ENCODE measurements at places on chromosomes 4 and X.
A peak's percentile ranks its signal among the peaks of the same experiment; 100 is the strongest.

GRCh38 chrX:13369256-13370030 is 49.6 kb upstream of the ATXN3L start:
- H3K27ac ChIP-seq: no peak overlapping the region
- no peaks in the 10 kb centered on the region for H3K36me3 ChIP-seq
- no peak overlapping the region for H3K4me3 ChIP-seq
- H3K27me3 ChIP-seq: no peaks in the 10 kb centered on the region
- no peak for DNase-seq

- H3K36me3 ChIP-seq: no peaks in the 10 kb centered on the region
- no peak overlapping the region for H3K27ac ChIP-seq
- H3K4me1 ChIP-seq: no peaks in the 10 kb centered on the region
- DNase-seq: no peak
- H3K27me3 ChIP-seq: no peaks in the 10 kb centered on the region
These were observed 7.7 kb upstream of the ADGRL3 start for GRCh38 chr4:61192392-61192791.

- no peaks in the 10 kb centered on the region for H3K4me1 ChIP-seq
- peak; percentile 20 for DNase-seq
- no peaks in the 10 kb centered on the region for H3K36me3 ChIP-seq
- H3K4me3 ChIP-seq: no peak overlapping the region
- no peak overlapping the region for H3K27ac ChIP-seq
- no peaks in the 10 kb centered on the region for H3K27me3 ChIP-seq
These were observed 92.1 kb downstream of the MAMLD1 start for GRCh38 chrX:150455215-150455608.

GRCh38 chr4:76803522-76803921 is 94.4 kb downstream of the SOWAHB start:
- H3K36me3 ChIP-seq: no peaks in the 10 kb centered on the region
- H3K27ac ChIP-seq: no peak overlapping the region
- no peak for DNase-seq
- no peaks in the 10 kb centered on the region for H3K4me1 ChIP-seq
- no peak overlapping the region for H3K4me3 ChIP-seq

GRCh38 chr4:1789552-1789951 is 3.5 kb upstream of the FGFR3 start:
- H3K4me1 ChIP-seq: peaks cover 19% of the 10 kb centered on the region
- H3K27me3 ChIP-seq: peaks cover 46% of the 10 kb centered on the region
- DNase-seq: no peak
- H3K4me3 ChIP-seq: no peak overlapping the region
- H3K36me3 ChIP-seq: no peaks in the 10 kb centered on the region

DNA sequence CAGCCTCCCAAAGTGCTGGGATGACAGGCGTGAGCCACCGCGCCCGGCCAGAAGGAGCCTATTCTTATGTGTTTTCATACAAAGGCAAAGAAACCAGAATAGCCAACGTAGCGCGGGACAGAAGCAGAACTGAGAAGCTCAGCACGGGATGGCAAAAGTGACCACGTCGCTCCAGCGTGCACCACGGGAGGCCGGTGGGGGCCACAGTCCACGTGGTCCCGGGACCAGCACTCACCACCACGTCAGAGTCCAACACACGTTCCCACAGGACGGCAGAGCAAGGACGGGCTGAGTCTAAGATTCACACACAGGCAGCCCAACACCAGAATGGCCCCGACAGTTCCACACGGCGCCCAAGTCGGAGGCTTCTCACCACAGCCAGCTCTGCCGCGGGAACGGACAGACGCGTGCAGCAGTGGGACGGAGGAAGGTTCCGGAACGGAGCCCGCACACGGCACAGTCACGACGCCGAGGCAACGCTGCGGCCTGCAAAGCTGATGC is 18.8 kb upstream of the GTPBP6 start:
- DNase-seq: no peak
- no peak overlapping the region for H3K4me3 ChIP-seq
- no peaks in the 10 kb centered on the region for H3K36me3 ChIP-seq
- no peak overlapping the region for H3K27ac ChIP-seq
- no peaks in the 10 kb centered on the region for H3K4me1 ChIP-seq

GRCh38 chr4:124749421-124749820 is 36.9 kb upstream of the ANKRD50 start:
- H3K27ac ChIP-seq: no peak overlapping the region
- no peaks in the 10 kb centered on the region for H3K27me3 ChIP-seq
- no peak for DNase-seq
- H3K36me3 ChIP-seq: no peaks in the 10 kb centered on the region
- peaks cover 8% of the 10 kb centered on the region for H3K4me1 ChIP-seq
- no peak overlapping the region for H3K4me3 ChIP-seq

DNA sequence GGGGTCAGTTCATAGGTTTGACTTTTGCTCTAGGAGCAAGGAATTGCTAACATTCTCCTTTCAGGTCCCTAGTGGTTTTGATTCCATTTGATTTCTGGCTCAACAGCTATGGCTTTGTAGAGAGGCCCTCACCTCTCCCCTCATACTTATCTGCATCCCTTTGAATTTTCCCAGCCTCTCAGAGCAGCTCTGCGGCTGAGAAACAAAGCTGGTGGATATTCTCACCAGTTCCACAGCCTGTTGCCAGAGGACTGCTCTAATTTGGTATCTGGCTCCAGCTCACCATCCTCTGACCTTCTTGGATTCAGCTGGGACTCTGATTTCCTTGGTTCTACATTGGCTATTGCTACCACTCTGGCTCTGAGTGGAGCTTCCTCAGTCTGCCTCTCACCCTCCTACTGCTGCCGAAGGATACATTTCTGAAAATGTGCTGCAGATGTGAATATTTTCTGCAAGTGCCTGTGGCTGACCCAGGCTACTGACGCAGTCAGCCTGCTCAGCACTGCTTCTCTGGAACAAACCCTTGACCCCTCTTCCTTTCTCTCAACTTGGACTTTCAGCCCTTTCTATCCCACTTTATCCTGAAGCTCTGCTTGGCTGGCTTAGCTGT is 110.9 kb upstream of the ENPEP start:
- no peaks in the 10 kb centered on the region for H3K4me1 ChIP-seq
- no peak overlapping the region for H3K4me3 ChIP-seq
- H3K36me3 ChIP-seq: no peaks in the 10 kb centered on the region
- no peak overlapping the region for H3K27ac ChIP-seq
- no peaks in the 10 kb centered on the region for H3K27me3 ChIP-seq
- DNase-seq: peak; percentile 67
